Fibroblast of skin of back (primary cell): ENCODE measurements at places on chromosomes 7 and 10.

GRCh38 chr10:97765201-97765600 lies 6.6 kb downstream of the SFRP5 start:
- DNase-seq, result no peak

- peak; percentile 67 for DNase-seq
Measured at GRCh38 chr10:102796407-102797176, 40.6 kb downstream of the CYP17A1 start.

DNA sequence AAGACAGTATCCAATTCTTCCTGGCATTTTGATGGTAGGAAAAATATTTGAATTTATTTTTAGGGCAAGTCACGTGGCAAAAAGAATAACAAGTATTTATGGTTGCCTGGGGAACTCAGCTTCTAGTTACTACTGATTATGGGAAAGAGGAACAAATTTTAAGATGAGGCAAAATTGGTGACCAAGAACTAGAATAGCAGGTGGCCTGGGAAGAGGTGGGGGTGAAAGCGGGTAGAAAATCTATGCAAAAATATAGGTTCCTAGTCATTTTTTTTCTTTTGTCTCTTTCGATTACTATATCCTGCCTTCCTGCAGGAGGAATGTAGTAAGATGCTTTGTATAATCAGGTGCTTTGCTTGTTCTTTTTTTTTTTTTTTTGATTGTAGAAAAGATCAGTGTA lies 27.8 kb downstream of the ENTPD1 start:
- DNase-seq, result no peak

GRCh38 chr7:37327288-37327687 lies 121.4 kb downstream of the ELMO1 start:
- no peak for DNase-seq

DNA sequence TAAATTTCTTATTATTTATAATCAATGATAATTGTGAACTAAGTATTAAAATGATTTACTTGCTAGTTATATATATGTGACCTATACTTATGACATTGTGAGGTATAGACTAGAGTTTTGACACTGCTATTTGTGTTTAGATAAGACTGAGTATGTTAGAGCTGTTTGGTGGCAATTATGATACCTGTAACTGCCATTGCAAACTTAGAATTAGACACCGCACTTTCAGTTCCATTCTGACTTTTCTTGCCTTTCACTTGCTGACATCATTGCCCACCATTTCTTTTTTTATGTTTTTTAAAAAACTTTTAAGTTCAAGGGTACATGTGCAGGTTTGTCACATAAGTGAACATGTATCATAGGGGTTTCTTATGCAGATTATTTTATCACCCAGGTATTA lies 214.5 kb downstream of the MBL2 start:
- DNase-seq, result no peak

DNA sequence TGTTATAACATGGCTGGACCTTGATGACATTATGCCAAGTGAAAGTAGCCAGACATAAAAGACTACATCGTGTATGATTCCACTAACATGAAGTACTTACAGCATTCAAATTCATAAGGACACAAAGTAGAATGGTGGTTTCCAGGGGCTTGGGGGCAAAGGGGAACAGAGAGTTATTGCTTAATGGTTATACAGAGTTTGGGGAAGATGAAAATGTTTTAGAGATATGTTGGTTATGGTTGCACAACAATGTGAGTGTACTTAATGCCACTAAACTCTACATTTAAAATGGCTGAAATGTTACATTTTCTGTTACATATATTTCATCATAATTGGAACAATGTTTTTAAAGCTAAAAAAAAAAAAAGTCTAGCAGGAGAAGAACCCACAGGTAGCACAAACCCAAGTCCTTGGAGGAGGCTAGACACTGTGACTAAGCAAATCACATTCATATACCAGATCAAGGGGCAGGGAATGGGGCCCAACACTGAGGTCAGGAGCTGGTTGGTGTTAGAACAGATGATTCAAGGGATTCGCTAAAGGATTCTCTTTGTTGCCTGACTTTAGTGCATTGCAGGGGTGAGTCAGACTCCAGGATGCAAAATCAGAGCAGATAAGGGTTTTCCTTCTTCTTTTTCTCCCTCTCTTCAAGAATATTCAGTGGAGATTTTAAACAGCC lies 25.1 kb upstream of the AOAH start:
- DNase-seq, result peak; percentile 19

DNA sequence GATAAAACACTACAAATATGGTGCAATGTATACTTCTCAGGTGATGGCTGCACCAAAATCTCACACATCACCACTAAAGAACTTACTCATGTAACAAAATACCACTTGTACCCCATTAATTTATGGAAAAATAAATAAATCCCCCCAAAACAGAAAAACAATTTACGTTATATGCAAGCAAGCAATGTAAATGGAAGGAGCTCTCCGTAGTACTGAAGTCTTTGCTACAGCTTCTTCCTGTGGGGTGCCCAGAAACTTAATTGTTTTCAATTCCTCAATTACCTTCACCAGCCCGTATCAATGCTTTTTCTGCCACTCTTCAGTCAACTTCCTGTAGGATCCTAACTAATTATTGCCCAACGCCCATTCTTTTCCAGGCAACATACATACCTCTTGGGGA lies 138.1 kb downstream of the RELN start:
- DNase-seq, result peak; percentile 8

DNA sequence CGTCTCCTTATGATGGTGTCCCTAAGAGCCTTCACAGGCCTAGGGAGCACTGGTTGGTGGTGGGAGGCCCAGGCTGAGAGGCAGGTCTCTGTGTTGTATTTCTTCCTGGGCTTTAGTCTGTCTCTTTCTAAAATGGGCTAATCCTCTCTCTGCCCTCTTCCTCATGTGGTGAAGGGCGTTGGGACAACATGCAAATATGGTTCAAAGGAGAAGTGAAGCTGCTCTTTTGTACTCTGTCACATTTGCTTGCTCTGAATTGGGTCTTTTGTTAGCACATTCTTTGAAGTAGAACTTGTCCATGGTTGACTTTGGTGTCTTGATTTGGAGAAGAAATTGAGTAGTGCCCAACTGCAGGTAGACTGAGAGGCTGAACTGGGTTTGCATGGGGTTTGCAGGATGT lies 814 bp downstream of the HK1 start:
- DNase-seq, result no peak

GRCh38 chr7:50798126-50798525 lies 15.4 kb upstream of the GRB10 start:
- no peak for DNase-seq

DNA sequence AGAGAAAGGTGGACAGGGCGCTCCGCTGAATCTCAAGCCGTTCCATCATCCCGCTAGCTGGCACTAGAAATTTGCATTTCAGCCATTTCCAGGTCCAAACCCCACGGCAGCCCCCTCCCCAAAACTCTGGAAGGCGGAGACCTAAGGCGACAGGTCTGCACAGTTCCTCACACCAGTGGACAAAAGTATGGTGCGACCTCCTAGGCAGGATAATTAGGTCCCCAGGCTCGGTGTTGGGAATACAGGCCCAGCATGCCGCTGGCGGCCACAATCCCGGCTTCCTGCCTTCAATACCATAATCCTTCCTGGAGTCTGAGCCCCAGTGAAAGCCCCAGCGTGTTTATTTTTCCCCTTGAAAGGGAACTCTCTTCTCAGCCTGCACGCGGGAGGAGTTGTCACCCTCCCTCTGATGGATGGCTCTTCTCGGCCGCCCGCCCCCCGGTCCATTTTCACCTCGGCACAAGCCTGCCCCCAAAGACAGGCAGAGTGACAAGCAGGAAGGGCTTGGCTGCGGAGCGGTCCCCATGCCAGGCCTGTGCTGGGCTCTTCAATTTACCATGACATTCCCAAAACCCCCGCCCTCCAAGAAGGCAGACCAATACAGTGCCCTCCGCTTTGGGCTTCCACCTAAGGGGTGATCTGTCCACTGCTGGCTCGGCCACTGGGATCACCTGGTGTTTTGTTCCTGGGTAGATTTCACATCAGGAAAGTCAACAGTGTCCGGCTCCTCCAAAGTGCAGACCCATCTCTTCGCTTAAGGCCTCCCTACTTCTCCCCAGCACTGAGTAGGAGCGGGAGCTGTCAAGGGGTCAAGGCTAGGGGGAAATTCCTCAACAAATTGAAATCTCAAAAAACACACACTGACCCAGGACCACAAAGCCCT lies 2.2 kb downstream of the FGFR2 start:
- DNase-seq, result no peak

GRCh38 chr10:133124357-133125211 lies 35.4 kb upstream of the KNDC1 start:
- DNase-seq, result peak; percentile 3

- peak; percentile 40 for DNase-seq
Measured at GRCh38 chr10:44263771-44264170, 121.1 kb downstream of the CXCL12 start.

- DNase-seq, result no peak
Measured at GRCh38 chr10:77552252-77552651, 85.4 kb downstream of the KCNMA1 start.

- no peak for DNase-seq
Measured at GRCh38 chr7:94330269-94331020, 64.2 kb upstream of the COL1A2 start.

DNA sequence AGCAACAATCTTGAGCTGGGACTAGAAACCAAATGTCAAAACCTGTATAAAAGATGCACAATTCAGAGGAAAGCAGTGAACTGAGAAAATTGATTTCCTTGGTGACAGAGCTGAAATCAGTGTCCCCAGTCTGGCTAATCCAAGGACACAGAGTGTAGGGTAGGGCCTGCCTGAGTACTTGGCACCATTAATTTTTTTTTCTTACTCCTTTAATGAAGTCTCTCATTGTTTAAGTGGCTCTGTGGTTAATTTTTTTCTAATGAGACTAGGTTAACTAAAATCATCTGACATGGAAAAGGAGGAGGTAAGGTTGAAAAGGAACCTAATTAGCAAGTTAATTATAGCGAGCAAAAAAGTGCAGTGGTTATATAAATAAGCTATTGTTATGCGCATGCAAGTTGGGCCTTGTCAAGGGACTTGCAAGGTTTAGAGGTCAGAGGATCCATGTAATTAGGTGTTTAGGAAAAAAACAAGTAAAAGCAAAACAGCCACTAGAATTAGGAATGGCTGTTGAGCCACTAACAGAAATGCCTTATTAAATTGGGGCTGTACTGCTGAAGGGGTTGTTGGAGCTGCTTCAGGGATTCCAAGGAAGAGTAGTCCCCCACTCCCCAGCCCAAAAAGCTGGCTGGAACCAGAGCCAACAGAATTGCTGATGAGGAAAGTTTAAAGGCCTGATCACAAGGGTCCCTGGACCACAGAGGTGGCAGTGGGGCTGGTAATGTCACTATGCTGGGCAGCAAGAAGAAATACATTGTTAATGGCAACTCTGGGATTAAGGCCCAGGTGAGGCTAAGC lies 58.9 kb upstream of the STRIP2 start:
- no peak for DNase-seq

DNA sequence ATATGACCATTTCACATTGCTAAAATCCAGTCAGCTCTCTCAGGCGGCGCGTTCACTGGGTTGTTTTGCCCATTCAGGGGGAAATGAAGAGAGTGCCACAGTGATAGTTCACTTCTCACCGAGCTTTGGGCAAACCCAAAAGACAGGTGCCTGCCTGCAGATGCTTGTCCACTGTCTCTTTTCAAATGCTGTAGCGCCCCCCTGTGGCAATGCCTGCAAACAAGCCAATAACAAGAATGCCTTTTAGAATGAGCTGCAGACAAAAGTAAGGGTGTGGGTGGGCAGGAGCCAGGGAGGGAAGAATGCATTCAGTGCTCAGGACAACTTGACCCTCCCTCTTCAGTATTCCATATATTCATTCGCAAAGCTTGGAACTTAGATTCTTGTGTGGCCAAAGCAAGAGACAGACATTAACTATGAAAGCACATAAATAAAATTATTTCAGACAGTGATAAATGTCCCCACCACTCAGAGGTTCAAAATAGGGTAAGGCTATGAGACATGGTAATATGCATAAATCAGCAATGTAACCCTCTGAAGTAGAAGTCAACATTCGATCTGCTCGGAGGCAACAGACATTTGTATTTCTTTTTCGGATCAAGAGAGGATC lies 86.9 kb downstream of the JAZF1 start:
- peak; percentile 68 for DNase-seq

DNA sequence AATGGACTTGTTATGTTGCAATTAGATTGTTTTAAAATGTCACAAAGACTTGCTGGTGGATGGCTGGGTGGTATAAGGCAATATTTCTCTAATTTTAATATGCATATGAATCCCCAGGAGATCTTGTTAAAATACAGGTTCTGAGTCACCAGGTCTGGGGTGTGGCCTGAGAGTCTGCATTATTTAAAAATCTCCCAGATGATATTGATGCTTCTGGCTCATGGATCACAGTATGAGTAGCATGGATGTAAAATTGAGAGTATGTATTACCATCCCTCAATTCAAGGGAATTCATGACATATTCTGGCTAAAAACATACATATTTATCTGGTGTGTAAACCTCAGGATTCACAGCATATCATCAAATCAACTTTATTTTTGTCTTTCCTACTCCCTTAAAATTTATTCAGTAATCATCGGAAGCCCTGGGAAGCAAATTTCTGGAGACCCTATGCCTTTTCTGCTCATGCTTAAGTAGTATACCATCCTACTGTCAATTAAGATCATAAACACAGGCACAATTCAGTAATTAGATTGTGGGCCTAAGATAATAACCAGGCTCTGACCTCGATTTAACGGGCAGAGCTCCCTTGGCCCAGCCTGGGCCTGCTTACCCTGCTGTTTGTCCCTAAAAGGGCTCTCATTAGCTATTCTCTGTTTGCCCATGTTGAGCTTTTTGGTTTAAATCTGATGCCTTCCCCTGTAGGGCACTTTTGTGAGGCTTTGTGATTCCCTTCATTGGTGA lies 29.6 kb upstream of the ICA1 start:
- no peak for DNase-seq

DNA sequence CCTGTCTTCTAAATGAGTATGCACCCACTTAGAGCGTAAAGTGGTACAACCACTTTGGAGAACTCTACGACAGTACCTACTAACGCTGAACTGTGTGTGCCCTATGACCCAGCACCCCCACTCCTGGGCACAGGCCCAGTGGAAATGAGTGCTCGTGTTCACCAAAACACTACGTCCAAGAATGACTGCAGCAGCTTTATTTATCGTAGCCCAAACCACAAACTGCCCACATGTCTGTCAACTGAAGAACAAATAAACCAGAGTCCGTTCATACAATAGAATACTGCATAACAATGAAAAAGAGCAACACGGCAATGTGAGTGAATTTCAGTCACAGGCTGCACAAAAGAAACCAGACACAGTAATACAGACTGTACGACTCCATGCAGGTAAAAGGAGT lies 35.4 kb downstream of the TLL2 start:
- no peak for DNase-seq

- no peak for DNase-seq
Measured at GRCh38 chr10:125147971-125148439, 12.4 kb downstream of the CTBP2 start.
